Naive thymus-derived CD4-positive, alpha-beta T cell (primary cell): ENCODE measurements at places on chromosomes 2 and 18. TPM values are rescaled to one million over a fixed set of nuclear protein-coding genes. Genes with fewer than 3 reads are reported as not detected.

DNA sequence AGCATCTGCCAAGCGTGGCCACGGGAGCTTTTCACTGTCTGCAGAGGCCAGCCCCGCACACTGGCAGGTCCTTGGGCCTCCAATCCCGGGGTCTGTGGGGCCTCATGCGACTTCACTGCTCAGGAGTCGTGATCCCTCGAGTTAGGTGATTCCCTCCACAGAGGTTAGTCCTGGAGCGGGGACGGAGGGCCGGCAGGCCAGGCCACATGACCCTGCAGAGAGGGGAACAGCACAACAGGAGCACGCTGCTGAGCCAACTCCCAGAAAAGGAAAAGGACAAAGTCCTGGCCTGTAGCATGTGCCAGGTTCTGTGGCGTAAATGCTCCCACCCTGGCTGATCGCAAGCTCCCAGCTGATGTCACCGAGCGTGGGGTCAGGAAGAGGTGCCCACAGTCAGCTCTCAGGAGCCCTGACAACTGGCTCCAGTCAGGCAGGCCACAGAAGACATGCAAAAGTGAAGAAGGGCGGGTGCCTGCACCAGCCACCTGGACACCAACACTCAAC, 15.3 kb upstream of the PRLH start:
- DNase-seq, result no peak
- no peaks in the 10 kb centered on the region for H3K36me3 ChIP-seq
- no peaks in the 10 kb centered on the region for H3K27me3 ChIP-seq
- no peak overlapping the region for H3K27ac ChIP-seq

The TMEM163 gene
- not detected for total RNA-seq

The DTNA gene
- total RNA-seq, result 0.49 TPM

The TMEM37 gene
- total RNA-seq, result 0.51 TPM

The GRB14 gene
- not detected for total RNA-seq

- no peaks in the 10 kb centered on the region for H3K36me3 ChIP-seq
- no peak for DNase-seq
- H3K27ac ChIP-seq, result no peak overlapping the region
- no peaks in the 10 kb centered on the region for H3K4me1 ChIP-seq
- H3K27me3 ChIP-seq, result no peaks in the 10 kb centered on the region
Observed at GRCh38 chr2:67660871-67661270, 263.7 kb downstream of the ETAA1 start.

DNA sequence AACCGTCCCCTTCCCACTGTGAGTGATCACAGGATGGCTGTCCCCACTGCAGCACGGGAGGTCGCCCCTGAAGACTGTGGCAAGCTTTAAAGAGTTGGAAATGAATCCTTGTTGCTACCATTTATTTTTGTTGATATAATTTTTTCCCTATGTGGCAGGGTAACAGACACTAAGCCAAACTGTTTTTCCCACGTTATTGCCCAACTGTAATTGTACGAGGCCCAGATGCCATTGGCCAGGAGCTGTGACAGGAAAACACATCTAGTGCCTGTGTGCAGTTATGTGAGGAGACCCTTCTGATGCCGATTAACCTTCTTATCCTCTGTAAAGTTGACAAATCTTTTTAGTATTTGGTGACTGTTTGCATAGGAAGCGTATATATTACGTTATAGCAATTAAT, 44.2 kb downstream of the MRPS9 start:
- H3K27me3 ChIP-seq, result no peaks in the 10 kb centered on the region
- no peak overlapping the region for H3K27ac ChIP-seq
- no peak overlapping the region for H3K4me3 ChIP-seq
- no peaks in the 10 kb centered on the region for H3K36me3 ChIP-seq
- H3K4me1 ChIP-seq, result no peaks in the 10 kb centered on the region
